ENCODE measurements at places on chromosomes 5 and 9.

GRCh38 chr9:133874060-133874657 lies 118.0 kb downstream of the VAV2 start:
- DNase-seq = no peak

DNA sequence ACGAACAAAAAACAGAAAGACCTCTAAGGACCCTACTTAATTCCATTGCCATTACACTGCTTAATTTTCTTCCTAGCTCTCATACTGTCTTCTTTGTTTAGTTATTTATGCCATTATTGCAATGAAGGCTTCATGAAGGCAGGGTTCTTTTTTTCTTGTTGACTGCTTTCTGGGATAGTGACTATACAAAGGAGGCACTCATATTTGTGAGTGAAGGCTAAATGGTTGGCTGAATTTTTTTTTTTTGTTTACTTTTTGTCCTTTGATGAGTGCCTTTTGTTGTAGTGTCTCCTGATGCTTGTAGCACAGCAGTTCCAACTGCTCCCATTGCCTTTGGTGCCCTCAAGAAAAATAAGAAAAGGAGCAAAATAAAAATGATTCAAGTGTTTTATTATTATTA lies 17.8 kb downstream of the CTNNA1 start:
- DNase-seq = no peak

DNA sequence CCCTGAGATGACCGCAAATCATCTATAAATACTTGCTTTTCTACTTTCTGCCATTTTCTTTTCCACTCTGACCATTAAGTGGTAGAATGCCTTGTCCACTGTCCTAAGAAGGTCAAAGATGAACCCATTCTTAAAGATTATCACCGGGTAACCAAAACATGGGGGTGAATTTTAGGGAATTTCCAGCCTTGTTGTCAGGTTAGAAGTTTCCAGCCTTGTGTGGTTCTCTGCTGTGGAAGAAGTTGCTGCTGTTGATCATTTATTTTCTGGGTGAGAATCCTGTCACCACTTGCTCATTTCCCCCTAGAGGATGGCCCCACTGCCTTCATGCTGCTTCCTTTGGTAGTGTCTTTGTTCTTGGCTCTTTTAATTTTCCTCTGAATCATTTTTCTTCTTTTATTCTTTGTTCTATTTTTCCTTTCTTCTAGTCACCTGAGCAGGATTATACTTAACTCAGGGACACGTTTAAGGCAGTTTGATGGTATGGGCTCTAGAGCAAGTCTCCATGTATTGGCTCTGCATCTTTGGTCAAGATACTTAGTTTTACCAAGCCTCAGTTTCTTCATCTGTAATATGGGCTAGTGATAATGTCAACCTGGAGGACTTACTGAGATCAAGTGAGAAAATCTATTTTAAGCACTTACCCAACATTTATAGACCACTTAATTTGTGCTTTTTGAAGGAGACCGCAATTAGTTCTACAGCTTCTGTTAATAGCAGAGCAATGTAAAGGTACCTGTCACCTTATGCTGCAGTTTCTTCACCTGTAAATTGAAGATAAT lies 266.2 kb downstream of the ARHGAP26 start:
- no peak for DNase-seq

GRCh38 chr9:115237385-115237998 lies 119.5 kb upstream of the TNC start:
- DNase-seq = no peak

DNA sequence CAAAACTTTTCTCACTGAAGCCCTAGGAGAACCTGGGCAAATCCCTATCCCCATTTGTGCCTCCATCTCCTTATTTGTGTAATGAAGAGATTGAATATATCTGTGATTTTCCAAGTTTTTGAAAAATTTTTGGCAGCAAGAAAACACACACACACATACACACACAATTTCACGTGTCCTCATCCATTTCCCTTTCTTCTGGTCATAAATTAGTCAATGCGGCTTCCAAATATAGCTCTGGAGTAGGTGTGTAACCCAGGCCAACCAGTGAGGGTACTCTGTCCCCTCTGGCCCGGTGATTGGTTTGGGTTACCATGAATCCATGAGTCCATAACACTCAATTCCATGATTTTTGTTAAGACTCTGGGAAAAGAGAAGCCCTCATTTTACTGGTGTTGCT lies 12.7 kb downstream of the CSF1R start:
- DNase-seq = no peak

DNA sequence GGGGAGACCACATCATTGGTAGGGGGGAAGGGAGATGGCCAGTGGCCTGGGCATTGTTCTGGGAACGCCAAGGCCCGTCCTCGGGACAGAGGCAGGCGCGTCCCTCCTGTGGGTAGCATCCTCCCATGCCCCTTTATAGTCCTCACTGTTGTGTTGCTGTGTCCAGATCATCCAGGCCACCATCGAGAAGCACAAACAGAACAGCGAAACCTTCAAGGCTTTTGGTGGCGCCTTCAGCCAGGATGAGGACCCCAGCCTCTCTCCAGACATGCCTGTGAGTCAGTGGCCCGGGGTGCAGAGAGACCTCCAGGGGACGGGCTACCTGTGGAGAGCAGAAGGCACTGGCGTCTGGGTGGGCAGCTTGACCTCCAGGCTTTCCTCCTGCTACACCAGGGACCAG lies 38.4 kb upstream of the SUSD3 start:
- no peak for DNase-seq

DNA sequence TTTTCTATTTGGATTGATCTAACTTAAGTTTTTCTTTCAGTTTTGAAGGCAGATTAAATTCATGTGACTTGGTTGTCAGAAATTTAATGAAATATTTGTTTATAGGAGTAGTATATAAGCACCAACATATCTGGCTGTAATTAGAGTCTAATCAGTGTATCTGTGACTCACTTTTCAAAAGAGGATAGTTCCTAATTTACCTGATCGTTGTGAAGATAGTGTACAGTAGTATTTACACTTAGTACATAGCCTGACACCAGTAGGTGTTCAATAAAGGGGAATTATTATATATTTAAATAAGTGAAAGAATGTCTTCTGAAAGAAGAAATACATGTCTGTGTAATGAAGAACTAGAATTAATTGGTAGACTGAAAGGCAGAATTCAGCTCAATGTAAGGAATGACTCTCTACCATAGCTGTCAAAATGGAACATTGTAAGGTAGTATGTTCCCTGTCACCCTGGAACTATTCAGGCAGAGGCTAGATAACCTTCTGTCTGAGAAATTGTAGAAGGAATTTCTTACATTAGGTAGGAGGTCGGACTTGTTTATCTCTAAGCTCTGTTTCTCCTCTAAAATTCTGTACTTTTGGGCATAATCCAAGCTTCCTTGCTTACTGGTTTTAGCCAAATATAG lies 8.6 kb downstream of the TGFBR1 start:
- no peak for DNase-seq

GRCh38 chr9:5764130-5764868 lies 68.6 kb downstream of the ERMP1 start:
- no peak for DNase-seq

DNA sequence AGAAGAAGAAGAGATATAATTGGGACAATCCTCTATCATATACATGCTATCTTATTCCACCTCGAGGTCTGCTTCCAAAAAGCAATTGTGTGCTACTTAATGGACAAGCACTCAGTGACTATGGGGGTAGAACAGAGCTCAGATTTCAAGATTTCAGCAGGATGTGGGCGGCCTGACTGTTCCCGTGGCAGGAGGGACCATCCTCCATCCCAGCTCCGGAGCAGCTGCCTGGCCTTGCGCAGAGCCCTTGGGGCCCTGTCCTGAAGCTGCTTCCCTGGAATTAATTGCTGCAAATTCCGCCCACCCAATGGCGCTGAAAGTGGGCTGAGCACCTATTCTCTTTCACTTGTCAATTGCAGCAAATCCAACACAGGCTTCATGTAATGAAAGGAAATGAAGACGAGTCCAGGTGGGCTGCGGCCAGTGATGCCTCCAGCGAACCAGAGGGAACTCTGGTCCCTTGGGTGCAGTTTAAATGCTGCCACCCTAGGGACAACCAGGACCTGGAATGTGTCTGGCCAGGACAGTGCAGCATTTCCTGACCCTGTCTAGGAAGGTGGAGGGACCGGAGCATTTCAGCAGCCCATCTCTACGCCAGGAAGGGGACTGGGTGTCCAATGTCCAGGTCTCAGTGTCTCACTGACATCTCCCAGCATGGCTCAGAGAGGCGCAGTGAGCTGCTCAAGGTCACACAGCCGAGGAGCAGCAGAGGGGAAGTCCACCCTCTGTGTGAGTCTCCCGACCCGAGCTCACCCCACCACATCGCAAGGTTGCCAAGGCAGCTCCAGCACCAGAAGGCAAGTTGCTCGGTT lies 50.5 kb upstream of the FCN1 start:
- DNase-seq = no peak
